ENCODE measurements at places on chromosomes 3 and 15.

GRCh38 chr3:12759097-12759679 lies at the start of gene TMEM40:
Gene TMEM40 (minus strand): TSS chr3:12759259. CDS start chr3:12749832, 9,427 bp downstream.
- peak; percentile 38 for DNase-seq

DNA sequence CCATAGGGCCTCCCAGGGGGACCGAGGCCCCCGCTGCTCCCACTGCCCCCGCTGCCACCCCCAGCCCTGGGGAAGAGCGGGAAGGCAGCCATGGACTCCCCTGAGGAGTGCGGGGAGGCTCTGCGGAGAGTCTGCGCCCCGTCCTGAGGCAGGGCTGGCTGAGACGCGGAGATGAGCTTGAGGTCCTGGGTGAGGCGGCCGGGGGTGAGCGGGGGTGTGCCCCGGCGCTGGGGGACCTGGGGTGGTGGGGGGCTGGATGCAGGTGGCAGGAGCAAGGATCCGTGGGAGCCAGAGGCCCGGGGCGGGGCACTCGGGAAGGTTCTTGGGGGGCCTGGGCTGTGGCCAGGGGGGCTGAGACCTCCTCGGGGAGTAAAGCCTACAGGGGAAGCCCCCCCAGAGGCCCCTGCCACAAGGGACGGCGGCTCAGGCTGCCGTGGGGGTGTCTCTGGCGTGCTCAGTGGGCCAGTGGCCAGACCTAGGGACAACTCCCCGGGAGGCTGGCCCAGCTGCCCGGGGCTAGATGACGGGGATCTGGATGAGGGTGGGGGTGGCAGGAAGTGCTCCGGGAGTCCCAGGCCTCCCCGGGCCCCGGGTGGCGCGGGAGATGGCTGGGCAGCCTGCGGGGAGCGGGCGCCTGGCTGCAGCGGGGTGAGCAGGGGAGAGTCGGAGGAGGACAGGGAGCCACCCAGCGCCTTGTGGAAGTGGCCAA lies 45.9 kb downstream of the HCN4 start:
- DNase-seq: no peak

- DNase-seq: no peak
These were observed 524.9 kb upstream of the PROK2 start for GRCh38 chr3:72309661-72310418.

DNA sequence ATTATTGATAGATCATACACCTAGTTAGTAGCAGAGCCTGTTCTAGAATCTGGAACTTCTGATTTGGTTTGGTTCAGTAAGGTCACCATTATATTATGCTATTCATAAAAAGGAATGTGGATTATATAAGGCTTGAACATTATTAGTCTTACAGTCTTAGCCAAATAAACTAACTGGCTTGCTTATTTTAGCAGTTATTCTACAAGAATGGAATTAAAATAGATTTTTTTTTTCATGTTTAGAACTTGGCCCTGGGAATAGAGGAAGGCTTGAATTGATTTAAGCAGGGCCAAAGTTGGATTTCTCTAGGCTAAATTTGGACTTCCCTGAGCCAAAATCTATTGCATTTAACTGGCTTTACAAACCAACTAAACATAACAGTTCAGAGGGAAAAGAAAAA lies 24.4 kb downstream of the DTWD1 start:
- no peak for DNase-seq

- no peak for DNase-seq
These were observed 593.3 kb downstream of the FOXP1 start for GRCh38 chr3:70990185-70990584.

DNA sequence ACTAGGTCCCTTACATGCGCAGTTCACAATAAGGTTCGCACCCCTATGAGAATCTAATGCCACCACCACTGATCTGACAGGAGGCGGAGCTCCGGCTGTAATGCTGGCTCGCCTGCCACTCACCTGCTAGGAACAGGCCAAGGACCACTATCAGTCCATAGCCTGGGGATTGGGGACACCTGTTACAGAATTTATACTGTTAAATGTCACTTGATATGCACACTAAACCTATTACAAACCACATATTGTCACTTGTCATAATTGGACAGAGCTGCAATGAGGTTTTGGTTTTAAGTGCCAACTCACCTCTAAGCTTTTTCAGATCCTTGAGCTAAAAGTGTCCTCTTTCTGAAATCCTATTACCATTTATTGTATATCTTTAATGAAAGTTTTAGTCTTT lies 507.9 kb upstream of the TPRG1 start:
- DNase-seq: no peak

DNA sequence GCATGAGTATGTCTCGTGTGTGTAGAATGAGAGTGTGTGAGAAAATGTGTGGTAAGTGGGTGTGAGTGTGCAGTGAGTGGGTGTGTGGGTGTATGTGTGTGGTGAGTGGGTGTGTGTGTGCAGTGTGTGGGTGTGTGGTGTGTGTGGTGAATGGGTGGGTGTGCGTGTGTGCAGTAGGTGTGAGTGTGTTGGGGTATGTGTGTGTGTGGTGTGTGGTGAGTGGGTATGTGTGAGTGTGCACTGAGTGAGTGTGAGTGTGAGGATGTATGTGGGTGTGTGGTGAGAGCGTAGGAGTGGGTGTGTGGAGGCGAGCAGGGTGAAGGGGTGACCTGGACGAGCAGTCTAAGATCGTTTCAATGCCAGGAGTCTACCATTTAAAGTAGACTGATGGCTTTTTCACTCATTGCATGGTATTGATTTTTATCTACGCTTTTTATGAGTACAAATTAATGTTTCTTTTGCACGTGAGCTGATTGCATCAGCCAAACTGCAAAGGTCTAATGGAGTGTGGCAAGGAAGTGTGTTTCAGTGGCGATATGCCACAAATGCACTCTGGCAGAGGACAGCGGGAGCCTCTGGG lies 1.6 kb upstream of the CPN2 start:
- DNase-seq: no peak

GRCh38 chr15:89767411-89767915 lies 8.7 kb upstream of the MESP2 start:
- DNase-seq: no peak

DNA sequence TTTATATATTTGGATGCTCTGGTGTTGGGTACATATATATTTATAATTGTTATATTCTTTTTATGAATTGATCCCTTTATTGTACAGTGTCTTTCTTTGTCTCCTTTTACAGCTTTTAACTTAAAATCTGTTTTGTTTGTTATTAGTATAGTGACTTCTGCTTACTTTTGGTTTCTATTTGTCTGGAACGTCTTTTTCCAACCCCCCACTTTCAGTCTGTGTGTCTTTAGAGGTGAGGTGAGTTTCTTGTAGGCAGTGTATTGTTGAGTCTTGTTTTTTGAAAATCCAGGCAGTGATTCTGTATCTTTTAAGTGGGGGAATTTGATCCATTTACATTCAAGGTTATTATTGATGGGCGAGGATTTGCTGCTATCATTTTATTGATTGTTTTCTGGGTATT lies 62.0 kb downstream of the AP4E1 start:
- DNase-seq: no peak

DNA sequence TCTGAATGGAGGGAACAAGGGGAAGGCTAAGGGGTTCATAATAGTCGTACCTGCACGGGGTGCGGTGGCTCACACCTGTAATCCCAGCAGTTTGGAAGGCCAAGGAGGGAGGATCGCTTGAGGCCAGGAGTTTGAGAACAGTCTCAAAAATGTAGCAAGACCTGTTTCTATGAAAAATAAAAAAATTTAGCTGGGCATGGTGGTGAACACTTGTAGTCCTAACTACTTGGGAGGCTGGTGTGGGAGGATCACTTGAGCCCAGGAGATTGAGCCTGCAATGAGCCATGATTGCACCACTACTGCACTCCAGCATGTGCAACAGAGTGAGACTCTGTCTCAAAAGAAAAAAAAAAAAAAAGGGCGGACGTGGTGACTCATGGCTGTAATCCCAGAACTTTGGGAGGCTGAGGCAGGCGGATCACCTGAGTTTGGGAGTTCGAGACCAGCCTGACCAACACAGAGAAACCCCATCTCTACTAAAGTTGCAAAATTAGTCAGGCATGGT lies 17.9 kb upstream of the HDAC11 start:
- no peak for DNase-seq

GRCh38 chr3:53109190-53109589 lies 21.0 kb downstream of the RFT1 start:
- no peak for DNase-seq

- DNase-seq: no peak
These were observed 254.4 kb upstream of the ZPLD1 start for GRCh38 chr3:102180280-102180931.

DNA sequence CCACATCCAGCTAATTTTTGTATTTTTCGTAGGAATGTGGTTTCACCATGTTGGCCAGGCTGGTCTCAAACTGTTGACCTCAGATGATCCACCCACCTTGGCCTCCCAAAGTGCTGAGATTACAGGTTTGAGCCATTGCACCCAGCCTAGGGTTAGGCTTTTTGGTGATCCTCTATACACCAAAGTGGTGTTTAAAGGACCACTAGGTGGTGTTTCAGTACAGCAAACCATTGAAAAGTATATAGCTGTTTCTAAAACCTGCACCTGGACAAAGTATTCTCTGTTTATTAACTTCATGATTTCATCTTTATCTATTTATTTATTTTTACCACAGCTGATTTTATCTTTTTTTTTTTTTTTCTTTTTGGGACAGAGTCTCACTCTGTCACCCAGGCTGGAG lies 68.4 kb downstream of the MINDY2 start:
- no peak for DNase-seq

DNA sequence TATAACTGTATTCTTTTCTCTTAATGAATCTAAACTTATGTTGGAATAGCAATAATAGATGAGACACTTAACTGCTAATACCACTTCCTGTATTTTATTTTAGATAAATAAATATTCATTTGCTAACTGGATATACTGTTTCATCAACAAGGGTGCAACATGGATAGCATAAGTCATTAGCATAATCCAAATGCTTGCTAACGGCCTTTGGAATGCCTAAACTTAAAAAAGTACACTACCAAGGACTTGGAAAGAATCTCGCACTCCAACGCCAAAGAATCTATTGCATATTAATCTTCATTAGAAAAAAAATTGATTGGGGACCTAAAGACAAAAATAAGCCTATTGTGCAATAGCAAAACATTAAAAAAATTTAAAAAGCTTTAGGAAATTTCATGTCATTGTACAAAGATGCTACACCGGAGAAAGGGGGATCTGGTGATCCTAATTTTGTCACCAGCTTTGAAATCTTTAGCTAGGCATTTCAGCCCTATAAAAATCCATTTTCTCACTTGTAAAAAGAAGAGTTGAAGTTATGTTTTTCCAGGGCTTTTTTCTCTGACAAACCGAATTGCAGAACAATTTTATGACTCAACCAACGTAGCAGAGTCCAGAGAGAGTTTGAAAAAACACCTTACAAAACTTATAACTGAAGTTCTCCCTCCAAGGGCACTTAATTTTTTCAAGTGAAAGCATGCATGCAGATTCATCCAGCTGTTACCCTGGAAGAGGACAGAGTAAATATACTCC lies 4.1 kb downstream of the VGLL3 start:
- DNase-seq: no peak

DNA sequence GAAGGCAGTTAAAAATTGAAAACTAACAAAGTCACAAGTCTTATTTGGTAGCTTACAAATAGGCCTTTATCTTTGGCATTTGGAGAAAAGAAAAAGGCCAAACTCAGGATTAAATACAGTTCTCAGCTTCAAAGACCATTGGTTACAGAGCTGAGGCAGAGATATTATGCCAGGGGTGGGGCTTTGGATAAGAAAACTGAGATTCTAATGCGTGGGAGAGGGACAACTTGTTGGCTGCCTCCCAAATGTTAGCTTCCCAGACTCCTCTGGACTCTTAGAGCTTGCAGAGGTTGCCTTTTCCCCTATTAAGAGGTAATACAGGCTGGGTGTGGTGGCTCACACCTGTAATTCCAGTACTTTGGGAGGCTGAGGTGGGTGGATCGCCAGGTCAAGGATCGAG lies 231.8 kb downstream of the SQOR start:
- no peak for DNase-seq

- DNase-seq: peak; percentile 71
These were observed at the start of gene SST for GRCh38 chr3:187669675-187670504. Gene SST (minus strand): TSS chr3:187670394. CDS start chr3:187670291, 103 bp downstream.

DNA sequence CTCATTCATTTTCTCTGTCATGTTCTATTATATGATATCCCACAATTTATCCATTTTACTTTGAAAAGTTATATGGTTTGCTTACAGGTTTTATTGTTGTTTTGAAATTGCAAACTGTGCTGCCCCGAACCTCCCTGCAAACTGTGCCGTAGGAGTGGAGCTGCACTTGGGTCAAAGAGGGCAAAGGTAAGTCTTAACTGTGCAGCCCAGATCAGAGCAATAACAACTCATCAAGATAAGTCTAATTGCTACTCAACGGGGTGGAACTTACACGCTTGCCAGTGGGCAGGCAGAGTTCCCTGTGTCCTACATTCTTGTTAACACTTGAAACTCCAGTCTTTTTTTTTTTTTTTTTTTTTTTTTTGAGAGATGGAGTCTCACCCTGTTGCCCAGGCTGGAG lies 33.2 kb downstream of the ZDHHC19 start:
- DNase-seq: no peak

- no peak for DNase-seq
These were observed 90.9 kb upstream of the CGNL1 start for GRCh38 chr15:57285386-57285785.

DNA sequence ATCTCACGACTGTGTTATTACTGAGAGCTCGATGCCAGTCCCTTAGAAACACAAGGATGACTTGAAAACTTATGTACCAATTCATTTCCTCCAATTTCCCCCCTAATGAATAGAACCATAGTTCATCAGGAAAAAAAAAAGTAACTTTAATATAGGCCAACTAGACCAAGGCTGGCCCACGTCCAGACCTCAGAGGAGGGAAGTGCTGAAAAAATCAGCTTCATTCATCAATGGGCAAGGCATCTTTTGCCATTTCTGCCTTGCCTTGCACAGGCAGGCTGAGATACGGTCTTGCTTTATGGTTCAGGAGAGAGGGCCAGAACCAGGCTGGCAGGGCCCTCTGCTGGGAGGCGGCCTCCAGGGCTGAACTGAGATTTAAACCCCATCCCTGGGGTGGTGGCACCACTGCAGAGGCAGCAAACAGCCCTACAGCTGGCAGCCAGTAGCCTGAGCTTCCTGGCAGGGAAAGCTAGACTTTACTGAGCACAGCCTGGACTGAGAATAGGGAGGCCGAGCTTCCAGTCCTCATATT lies 104.1 kb upstream of the TNFAIP8L3 start:
- DNase-seq: no peak

- no peak for DNase-seq
These were observed at the start of the genes FOXL2 and FOXL2NB for GRCh38 chr3:138946663-138947494. Gene FOXL2 (minus strand): TSS chr3:138947137. CDS start chr3:138946722, 415 bp downstream. Gene FOXL2NB (plus strand): TSS chr3:138947217. CDS start chr3:138947365, 148 bp downstream.

DNA sequence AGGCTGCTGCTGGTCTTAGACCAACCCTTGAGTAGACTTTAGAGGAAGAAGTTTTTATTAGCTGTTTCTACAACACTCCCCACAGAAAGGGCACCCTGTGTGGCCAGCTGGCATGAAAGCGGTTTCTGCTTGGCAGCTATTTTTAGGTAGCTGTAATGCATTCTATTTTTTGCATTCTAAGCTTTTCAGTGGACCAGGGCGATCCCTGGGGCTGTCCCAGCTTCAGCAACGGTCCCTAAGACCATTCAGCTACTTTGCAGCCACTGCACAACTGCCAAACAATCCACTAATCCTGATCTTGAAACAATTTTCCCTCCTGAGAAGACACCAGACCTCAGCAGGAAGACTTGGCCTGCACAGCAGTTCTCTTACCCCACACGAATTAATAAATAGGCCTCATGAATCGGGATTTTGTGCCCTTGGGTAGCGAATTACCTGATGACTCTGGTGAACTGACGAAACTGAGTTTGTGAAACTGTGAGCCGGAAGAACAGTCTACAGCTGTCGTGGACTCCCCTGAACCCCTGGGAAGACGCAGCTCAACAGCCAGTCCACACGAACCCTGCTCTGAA lies 14.6 kb upstream of the TFRC start:
- DNase-seq: no peak
